Stimulated activated effector memory CD8-positive, alpha-beta T cell treated with anti-CD3 and anti-CD28 coated beads, Interleukin-12 subunit alpha, Interleukin-12 subunit beta, amount 100 ng/mL, for 72 hours (primary cell): ENCODE measurements at places on chromosomes 1 and 21.

GRCh38 chr21:25453524-25453923 lies 153.8 kb downstream of the MRPL39 start:
- DNase-seq = no peak

- DNase-seq = no peak
These were observed 72.7 kb downstream of the TRABD2B start for GRCh38 chr1:47924270-47925048.

DNA sequence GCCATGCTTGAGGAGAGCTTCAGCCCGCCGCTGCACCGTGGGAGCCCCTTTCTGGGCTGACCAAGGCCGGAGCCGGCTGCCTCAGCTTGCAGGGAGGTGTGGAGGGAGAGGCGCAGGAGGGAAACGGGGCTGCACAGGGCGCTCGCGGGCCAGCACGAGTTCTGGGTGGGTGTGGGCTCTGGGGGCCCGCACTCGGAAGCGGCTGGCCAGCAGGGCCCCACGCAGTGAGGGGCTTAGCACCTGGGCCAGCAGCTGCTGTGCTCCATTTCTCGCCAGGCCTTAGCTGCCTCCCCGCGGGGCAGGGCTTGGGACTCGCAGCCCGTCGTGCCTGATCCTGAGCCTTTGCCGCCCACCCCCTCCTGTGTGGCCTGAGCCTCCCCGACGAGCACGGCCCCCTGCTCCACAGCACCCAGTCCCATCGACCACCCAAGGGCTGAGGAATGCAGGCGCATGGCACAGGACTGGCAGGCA lies 1554.0 kb downstream of the KCNT2 start:
- DNase-seq = no peak

DNA sequence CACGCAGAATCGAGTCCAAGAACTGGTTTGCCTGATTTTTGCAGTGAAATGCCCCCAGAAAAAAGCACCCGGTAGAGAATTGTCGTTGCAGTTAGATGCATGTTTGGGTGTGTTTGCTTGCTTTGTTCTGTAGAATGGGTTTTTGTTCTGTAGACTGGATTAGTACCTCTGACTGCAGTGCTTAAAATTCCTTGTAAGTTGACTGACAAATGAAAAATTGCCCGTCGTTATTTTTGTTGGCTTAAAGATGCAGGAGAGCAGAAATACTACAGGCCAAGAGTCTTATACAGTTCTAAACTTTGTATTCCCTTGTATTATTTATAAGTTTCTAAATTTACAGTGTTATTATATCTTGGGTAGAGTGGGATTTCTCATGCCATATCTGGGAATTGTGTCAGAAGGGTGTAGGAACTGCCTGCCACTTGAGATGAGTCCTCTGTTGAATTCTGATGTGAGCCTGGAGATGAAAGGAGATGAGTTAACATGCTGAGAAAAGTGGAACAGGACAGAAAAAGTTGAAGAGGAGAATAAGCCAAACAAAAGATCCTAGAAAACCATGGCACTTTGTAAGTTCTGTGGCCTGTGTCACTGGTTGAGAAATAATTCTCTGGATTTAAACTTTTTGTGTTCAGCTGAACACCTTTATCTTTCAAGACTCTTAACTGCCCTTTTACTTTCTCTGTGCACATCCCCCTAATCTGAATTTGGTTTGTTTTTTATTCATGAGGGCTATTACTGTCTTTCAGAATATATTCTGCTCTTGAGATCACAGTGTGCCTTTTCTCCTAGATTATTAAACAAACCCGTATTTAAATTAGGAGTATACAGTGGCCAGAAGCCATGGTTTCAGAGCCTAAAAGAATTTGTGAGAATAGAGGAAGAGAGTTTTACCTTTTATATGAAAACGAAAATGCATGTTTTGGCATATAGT lies 1.4 kb downstream of the DESI2 start:
- no peak for DNase-seq

- no peak for DNase-seq
These were observed 146.0 kb downstream of the PLA2G4A start for GRCh38 chr1:186974774-186975181.

- no peak for DNase-seq
These were observed 26.4 kb downstream of the COL6A2 start for GRCh38 chr21:46124083-46124925.

GRCh38 chr1:156119503-156120209 lies 5.1 kb downstream of the LMNA start:
- no peak for DNase-seq

DNA sequence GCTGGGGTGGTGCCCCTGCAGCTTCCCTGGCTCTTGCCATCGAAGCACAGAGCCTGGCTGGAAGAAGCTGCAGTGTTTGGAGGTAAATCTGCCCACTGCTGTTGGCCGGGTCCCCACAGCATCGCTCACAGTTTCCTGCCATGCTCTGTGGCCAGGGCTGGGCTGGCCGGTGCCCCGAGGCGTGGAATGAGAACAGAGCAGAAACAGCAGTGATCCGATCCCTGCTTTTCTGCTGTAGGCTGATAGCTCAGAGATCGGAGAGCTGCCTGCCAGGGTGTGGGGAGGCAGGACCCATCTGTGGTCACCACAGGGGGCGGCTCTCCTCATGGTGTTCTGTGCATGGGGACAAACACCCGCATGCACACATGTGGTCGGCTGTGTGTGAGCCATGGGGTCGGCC lies 11.5 kb downstream of the SLC45A1 start:
- DNase-seq = no peak

- DNase-seq = no peak
These were observed 23.6 kb downstream of the KCND3 start for GRCh38 chr1:111965781-111966443.

- DNase-seq = no peak
These were observed 11.5 kb downstream of the PLEKHA6 start for GRCh38 chr1:204348242-204348641.

GRCh38 chr1:37817481-37817880 lies 9.5 kb upstream of the YRDC start:
- DNase-seq = no peak

GRCh38 chr1:83857103-83857502 lies 141.8 kb downstream of the TTLL7 start:
- DNase-seq = no peak

- no peak for DNase-seq
These were observed 603.6 kb downstream of the NPHP4 start for GRCh38 chr1:5388622-5389021.
